HFFc6 (cell line): ENCODE measurements at places on chromosomes 3 and 15. TPM values are rescaled to one million over a fixed set of nuclear protein-coding genes. Genes with fewer than 3 reads are reported as not detected.

GRCh38 chr3:184713521-184713920, 1.7 kb upstream of the MAGEF1 start:
- no peak for DNase-seq

- no peak for DNase-seq
Measured at GRCh38 chr15:32859251-32859650, 141.4 kb downstream of the GREM1 start.

GRCh38 chr3:45537970-45538640, 56.4 kb upstream of the LIMD1 start:
- DNase-seq: no peak

- DNase-seq: no peak
Measured at GRCh38 chr3:112364291-112364690, 31.3 kb downstream of the CD200 start.

- DNase-seq: no peak
Measured at GRCh38 chr3:10338164-10338470, 17.2 kb upstream of the SEC13 start.

DNA sequence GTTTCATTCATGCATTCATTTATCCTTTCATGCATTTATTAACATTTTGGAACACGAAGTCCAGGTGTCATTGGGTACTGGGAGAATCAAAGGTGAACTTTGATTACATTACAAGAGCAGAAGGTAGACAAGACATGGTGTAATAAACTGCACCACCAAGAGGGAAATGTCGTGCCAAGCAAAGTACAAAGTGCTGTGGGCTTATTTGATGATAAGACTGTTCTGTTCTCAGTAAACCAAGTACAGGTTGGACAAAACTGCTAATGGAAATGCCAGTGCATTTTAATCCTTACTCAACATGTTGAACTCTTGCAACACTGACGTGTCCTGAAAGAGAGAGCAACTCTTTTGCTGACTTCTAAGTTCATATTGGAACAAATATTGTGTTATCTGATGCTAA, 69.4 kb downstream of the MME start:
- DNase-seq: no peak

The GCSAM gene
- not detected in 2 replicates for total RNA-seq

DNA sequence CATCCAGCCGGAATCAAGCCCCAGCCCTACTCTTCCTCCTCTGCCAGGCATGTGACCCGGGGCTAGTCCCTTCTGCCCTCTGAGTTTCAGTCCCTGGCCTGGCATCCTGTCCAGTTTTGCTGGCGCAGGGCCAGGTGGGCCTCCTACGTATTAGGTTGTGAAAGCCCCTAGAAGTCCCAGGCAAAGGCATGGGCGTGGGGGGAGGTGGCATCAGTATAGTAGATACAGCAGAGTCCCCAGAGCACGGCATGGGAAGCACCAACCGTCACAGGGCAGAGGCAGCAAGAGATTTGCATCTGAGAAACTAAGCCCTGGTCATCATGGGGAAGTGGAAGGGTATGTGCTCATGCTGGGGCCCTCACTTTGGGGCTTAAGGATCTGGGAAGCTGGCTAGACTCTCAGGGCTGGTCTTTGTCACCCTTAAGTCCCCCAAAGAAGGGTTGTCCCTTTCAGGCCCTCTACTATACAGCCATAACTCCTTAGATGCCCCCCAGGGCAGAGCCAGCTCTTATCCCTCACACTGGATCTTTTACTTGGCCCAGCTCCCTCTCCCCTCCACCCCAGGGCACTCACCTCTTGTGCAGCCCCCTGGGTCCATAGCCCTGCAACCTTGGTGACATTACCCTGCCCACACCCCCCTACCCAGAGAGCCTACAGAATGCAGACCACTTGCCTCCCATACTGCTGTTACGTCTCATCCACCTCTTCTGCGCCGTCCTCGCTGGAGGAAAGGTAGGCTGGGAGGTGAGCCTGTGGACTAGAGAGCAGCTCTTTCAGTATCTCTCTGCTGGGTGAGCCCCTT, 11.3 kb downstream of the NBEAL2 start:
- no peak for DNase-seq

DNA sequence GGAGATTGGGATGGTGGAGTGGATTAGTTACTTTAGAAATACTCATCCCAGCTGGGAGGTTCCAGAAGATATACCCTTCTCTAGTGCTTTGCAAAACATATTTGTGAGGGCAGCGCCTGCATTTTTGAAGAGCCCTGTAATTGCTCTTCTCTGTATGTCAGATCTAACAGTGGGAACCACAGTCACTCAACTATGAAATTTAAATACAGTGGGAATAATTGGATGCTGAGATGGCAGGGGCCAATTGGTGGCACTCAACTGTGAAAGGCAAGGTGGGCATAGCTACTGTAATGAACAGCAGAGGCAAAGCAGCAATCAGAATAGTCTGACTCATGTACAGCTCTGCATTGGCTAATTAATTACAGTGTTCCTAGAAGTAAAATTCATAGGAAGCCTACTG, 22.2 kb upstream of the TBC1D23 start:
- DNase-seq: no peak

- peak; percentile 29 for DNase-seq
Measured at GRCh38 chr3:153291059-153291685, 129.1 kb downstream of the RAP2B start.

DNA sequence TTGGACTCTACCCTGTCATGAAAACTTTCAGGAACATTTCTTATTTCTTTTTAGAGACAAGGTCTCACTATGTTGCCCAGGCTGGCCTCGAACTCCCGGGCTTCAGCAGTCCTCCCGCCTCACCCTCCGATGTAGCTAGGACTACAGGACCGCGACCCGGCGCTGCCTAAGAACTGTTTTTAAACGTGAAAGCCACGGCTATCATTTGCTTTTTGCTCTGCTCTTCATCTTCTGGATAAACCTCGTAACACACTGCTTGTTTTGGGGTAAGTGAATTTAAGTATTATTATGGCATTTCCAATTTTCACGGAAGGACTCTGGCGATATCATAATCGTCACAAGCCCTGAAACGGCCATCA, 14.3 kb upstream of the CCNL1 start:
- DNase-seq: no peak

GRCh38 chr3:5304789-5305683, 117.5 kb downstream of the EDEM1 start:
- peak; percentile 29 for DNase-seq

DNA sequence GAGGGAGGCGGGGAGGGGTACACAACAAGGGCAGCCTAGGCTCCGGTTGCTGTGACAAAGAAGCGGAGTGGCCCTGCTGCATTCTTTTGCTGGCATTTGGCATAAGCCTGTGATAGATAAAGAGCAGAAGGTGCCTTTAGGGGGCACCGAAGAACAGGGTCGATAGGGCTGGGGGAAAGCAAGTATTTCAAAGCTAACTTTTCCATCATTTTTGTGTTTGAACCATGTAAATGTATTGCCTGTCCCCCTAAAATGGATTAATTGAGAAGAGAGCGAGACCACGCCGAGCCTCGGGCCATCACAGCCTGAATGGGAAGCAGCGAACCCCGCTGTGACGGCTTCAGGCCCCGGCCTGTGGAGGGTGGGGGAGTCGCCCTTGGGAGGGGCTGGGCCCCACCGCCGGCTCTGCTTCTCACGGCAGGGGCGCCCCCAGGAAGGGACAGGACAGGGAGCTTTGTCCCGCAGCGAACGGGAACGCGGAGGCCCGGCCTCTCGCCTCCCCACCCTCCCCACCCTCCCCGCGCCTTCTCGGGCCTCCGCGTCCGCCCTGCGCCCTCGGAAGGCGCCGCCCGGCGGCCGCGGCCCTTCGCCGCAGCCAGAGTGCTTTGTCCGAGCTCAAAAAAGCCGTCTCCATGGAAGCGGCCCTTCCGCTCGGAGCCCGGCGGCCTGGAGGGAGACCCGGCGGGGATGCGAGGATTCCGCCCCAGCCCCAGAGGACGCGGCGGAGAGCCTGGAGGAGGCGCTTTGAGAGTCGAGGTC, 32.4 kb upstream of the ALDH1L1 start:
- peak; percentile 38 for DNase-seq

DNA sequence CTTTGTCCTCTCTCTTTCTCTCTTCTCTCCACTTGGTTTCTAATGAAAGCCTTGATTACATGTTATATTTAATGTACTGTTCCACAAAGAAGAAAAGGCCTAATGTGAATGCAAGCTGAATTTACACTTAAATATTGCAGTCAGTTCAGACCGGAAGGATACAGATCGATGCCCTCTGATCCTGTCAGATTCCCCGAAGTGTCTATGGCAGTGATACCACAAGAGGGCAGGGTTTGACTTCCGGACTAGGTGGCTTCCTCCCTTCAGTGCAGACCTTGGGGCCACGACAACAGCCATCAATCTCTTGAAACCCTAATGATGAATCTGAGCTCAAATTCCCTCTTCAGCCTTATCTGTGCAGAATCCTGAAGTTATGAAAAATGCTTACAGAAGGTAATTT, 29.5 kb downstream of the AGTR1 start:
- no peak for DNase-seq

The NIT2 gene
- 36.8 to 43.5 TPM (median 39.6 TPM) in 3 replicates for total RNA-seq

DNA sequence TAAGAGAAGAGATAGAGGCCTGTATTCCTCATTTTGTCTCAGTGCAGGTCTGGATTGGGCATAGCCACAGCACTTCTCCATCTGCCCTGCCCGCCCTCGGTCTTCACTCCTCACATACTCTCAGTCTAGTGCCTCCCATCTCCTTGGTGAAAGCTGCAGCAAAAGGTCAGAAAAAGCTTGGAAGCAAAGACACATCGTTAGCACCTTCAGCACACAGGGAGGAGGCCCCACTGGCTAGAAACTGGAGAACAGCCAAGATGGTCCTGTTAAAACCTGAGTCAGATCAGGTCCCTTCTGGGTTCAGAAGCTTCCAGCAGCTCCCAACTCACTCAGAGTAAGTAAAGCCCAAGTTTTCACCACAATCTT, 1.6 kb upstream of the KLF15 start:
- no peak for DNase-seq

DNA sequence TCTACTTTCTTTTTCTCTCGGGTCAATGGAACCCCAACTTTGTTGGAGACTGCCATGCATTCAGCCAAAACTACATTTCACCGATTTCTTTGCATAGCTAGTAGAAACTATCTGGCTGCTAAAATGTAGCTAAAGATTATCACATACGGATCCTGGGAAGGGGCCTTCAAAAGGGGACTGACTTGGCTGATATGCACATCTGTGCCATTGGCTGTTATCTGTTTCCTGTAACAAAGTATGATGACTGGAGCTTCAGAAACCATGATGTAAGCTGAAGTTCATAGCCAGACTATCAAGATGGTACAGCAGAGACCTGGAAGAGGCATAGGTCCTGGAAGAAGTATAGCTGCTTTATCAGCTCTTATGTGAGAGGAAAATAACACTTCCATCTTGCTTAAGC, 179.1 kb downstream of the NSUN3 start:
- DNase-seq: no peak

The PLAAT1 gene
- not detected in 3 replicates for total RNA-seq

- no peak for DNase-seq
Measured at GRCh38 chr3:15313461-15313860, 18.9 kb downstream of the SH3BP5 start.

DNA sequence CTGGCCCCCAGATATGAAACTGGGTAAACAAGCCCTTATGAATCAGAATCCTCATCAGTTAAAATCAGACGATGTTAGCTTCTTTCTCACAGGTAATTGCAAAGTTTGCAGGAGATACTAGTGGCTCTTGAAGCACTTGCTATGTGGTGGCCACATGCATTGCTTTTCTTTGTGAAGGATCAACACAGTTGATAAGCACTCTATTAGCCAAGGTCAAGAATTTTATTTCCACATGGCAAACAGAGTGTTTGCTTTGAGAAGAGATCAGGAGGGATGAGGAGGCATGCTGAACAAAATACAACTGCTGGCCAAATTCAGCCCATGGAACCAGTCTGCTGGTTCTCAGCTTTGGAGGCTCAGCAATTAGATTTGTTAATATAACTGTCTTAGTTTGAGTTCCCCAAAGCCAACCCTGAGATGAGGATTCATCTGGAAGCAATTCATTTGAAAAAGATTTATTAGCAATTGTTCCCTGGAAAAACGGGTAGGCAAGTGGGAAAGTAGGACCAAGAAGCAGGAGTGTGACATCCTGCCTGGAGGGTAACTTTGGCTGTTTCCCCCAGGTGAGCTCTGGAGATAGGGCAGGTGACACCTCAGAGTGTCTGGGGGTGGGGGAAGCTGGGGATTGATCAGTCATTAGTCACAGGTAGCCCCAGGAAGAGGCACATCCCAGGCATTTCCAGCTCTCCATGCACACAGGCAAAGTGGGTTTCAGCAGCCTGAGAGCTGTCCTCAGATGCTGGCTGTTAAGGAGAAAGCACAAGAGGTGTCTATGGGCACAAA, 180.3 kb downstream of the ABHD5 start:
- DNase-seq: no peak

DNA sequence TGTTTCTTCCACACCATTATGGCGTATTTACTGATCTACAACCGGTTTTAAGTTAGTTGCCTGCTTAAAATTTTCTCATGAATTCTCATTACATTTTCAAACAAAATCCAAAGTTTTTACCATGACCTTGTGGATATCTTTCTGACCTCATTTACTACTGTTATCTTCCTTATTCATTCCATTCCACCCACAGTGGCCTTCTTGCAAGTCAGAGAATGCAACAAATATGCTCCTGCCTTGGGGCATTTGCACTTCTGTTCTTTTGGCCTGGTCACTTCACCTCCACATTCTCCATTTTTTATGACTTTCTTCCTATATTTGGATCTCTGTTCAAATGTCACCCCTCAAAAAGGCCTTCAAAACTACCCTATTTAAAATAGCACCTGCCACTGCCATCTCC, 8.8 kb upstream of the SLC15A2 start:
- DNase-seq: no peak

The FRMD5 gene
- 0.72 to 0.94 TPM (median 0.92 TPM) in 3 replicates for total RNA-seq

GRCh38 chr3:84904212-84904611, 54.6 kb upstream of the CADM2 start:
- DNase-seq: no peak

DNA sequence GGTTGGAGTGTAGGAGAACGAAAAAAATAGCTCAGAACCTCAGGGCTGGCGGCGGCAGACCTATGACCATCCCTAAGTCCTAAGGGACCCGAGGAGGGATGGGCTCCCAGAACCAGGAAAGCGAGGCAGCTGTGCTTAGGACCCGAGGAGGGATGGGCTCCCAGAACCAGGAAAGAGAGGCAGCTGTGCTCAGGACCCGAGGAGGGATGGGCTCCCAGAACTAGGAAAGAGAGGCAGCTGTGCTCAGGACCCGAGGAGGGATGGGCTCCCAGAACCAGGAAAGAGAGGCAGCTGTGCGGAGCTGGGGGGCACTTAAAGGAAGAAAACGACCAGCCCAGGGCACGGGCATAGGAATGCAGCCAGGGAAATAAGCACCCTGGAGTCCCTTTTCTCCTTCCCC, 125.0 kb upstream of the DLG1 start:
- no peak for DNase-seq

- DNase-seq: no peak
Measured at GRCh38 chr3:35523074-35523473, 116.3 kb upstream of the ARPP21 start.

The SKOR1 gene
- total RNA-seq: 0.07 to 0.08 TPM in 2 of 3 replicates, not detected in the other

The ACP3 gene
- not detected in 3 replicates for total RNA-seq

DNA sequence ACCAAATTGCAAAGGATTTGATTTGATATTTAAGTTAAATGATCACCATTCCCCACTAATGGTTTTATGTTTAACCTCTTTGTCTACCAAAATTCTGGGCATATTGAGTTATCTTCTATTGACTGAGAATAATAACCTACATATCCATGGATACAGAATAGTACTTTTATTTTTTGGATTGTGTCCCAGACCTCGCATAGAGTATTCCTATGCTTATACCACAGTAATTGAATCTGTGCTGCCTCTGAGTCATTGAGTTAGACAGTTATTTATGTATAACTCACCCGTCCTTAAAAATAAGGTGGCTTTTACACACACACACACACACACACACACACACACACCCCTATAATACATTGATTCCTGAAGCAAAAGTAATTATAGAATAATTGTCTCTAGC, 690.1 kb upstream of the BCHE start:
- DNase-seq: no peak

The SLC41A3 gene
- 44.7 to 63.6 TPM (median 45.2 TPM) in 3 replicates for total RNA-seq

- DNase-seq: no peak
Measured at GRCh38 chr3:98564282-98565005, 29.0 kb downstream of the CPOX start.
